ENCODE measurements at places on chromosomes 6 and 20.

GRCh38 chr6:44111434-44112417 is 15.5 kb downstream of the MRPL14 start:
- no peak for DNase-seq

DNA sequence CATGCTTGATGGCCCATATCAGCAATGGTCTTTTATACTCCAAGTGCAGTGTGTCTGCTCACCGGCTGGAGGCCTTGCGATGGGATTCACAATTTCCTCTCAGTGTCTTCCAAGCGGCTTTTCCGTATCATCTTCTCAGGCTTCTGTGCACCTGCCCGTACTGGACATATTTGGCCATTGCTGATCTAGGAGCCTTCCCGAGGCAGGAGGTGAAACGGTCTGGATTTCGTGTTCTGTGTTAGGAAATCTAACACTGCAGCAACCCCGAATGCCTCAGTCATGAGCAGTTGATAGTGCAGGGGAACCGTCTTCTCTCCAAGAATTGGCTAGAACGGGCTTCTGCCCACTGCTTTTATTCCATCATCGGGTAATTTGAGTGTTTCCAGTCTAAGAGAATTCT is 60.5 kb downstream of the PPP1R14C start:
- DNase-seq: no peak

- DNase-seq: no peak
These were observed 38.3 kb upstream of the TMX4 start for GRCh38 chr20:8057871-8058270.

DNA sequence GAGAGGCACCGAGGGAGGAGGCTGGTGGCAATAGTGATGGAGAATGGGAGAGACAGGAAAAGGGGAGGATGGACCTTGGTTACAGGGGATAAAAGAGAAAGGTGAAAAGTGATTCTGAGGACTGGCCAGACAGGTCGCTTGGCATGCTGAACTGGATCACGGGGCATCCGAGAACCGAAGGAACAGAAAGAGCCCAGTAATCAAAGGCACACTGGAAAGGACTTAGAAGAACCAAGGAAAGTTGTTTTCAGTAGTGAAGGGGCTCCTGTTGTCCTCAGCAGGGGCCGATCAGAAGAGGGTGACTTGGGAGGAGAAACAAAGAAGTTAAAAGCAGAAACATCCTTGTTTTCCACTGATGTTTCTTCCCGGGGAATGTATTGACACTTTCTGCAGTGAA is 18.9 kb downstream of the SYTL3 start:
- no peak for DNase-seq

GRCh38 chr20:11936157-11936556 is 18.5 kb downstream of the BTBD3 start:
- peak; percentile 100 for DNase-seq

DNA sequence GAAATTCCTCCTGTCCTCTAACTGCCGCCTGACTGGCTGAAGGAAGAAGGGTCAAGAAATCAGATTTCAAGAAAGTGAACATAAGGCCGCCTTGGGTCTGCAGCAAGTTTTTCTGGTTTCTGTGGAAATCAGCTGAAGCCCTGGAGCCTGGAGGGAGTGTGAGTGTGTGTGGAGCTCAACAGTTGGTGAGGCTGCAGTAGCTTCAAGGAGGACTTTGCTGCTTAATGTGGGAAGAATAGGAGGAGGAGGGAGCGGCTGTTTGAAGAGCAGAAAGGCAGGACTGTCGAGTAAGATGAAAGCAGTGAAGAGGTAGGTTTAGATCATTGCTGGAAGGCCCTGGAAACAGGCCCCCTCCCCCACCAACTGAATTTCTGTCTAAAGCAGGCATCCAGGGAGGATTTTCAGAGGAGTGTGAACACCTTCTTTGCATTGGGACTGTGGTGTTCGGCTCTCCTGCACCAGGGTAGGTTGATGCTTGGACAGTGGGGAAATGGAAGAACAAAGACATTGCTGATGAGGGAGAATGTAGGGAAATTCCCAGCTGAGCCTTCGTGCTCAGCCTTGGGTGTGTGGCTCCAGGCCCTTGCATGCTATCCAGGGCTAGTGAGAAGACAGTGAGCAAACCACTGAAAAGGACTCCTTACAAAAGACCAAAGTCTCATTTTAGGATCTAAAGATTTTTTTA is 79.5 kb upstream of the VSTM2L start:
- DNase-seq: no peak

DNA sequence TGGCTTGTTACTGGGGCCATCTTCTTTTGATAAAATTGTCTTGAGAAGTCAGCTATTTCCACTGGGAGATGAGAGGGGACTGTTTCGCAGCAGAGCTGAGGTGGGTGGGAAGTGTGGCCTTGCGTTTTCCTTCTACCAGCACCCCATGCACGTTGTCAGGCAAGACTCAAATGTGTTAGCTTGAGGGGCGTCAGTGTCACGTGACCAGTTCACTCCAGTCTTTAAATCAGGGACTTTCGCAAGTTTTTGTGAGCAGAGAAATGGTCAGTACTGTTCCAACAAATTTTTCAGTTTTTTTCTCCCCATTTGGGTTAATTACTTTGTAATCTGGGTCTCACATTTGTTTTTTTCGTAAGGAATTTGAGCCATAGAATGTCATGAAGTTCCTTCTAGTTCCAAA is 20.7 kb upstream of the ADRM1 start:
- no peak for DNase-seq

DNA sequence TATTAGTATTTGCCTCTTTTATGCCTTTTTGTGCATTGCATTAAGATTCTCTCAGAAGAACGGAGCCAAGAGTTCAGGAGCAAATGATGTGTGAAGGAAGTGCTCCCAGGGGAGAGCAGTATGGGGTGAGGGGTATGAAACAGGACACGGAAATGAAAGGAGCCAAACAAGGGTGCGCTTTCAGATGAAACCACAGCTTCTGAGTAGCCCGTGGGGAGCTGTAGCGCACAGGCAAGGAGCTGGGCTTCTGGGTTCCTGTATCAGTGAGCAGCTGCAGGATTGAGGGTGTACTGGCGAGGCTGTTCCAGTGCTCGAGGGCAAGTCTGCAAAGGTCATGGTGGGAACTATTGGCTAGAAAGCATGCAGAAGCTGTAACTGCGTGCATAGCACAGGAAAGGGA is 25.4 kb downstream of the ANKEF1 start:
- no peak for DNase-seq

- no peak for DNase-seq
These were observed 29.2 kb downstream of the OSBPL2 start for GRCh38 chr20:62267543-62267942.

DNA sequence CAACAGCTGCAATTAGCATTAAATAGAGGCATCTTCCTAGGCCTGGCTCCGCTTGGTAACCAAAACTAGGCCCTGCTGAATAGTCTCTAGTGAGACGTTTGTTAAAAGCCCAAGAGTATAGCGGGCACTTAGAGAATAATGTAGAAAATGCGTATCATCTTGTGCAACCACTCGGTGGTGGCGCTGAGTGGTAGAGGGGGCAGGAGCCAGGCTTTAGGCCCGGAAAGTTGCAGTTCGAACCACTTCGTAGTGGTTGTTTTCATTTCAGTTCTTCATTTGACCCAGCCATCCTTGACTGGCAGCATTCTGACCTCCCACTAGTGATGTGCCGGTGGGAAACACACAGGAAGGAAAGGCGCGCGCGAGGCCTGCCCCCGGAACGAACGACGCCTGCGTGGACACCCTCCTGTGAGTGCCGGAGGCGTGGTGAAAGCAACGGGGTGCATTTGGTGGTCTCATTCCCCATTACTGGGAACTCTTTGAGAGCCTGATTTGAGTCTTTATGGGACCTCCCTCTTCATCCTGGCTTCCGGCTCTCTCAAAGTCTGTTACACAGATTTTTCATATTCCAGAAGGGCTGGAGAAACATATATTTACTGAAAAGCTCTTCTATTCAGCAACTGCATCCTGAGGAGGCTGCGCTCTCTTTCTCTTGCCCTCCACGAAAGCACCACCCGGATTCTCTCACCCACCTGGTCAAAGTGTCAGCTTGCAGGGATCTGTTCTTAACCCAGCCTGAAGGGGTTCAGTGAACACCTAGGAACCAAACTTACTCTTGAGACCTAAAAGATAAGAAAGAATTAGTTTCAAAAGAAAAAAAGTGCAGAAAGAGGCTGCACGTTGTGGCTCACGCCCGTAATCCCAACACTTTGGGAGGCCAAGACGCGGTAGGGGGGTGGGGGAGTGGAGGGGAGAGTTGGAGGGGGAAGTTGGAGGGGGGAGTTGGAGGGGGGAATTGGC is 18.2 kb downstream of the GPX5 start:
- no peak for DNase-seq

DNA sequence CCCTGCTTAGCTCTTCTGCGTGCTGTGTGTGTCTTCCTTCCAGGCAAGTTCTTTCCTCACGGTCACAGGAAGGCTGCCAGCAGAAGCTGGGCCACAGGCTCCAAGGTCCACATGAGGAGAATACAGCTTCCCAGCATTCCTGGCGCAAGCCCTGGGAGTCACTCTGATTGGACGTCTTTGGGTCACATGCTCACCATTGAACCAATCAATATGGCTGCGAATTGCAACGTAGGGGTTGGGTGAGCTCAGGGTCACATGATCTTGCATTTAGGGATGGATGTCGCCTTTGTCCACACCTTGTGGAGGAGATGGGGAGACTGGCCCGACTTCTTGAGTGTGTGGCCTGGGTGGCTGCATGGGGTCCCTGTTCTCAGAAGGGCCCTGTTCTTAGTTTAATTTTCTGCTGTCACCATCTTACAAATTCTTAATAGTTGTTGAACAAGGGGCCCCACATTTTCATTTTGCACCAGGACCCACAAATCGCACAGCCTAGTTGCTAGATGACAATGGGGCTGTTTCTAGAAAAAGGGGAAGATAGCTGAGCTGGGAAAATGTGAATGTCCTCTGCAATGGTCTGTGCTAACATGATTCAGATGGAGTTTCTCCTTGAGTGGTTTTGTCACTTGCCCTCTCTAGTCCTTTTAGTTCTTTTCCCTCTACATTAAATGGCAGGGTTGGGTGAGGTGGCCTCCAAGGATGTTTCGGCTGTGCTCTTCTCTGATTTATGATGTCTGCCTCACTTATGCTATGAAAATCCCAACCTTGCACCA is 149.6 kb downstream of the CDH26 start:
- no peak for DNase-seq

DNA sequence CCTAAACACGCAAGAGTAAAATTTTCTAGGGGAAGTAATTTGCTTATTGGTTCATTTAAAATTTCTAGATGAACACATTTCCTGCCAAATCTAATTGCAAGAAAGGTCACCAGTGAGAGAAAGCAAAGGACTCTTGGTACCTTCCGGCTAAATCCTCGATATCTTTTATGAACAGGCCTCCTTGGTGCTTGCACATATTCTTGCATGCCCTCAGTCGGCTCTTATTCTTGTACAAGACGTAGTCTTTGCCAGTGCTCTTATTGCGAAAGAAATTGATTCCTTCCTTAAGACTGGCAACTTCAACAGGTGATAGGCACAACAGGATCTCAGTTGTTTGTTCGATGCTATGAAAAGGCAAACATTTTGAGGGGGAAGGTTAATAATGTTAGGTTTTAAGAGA is 141.7 kb upstream of the CARMIL1 start:
- DNase-seq: no peak

- DNase-seq: no peak
These were observed 5.9 kb upstream of the HMGA1 start for GRCh38 chr6:34230653-34231371.

GRCh38 chr6:106182455-106182854 is 96.3 kb downstream of the PRDM1 start:
- no peak for DNase-seq

DNA sequence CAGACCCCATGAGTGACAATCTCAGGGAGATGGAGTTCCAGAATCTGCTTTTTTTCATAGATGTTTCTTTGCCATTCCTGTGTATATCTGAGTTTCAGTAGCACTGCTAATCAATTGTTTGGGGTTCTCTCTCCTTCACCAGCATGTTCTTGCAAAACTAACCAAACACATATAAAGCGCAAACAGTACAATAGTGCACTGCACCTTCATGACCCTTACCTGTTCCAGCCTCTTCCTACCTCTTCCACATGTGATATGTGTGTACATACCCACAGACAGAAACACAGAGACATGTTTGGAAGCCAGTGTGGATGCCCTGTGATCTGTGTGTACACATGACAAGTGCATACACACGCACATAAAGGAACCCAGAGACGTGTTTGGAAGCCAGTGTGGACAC is 1.8 kb upstream of the CEP43 start:
- DNase-seq: no peak

DNA sequence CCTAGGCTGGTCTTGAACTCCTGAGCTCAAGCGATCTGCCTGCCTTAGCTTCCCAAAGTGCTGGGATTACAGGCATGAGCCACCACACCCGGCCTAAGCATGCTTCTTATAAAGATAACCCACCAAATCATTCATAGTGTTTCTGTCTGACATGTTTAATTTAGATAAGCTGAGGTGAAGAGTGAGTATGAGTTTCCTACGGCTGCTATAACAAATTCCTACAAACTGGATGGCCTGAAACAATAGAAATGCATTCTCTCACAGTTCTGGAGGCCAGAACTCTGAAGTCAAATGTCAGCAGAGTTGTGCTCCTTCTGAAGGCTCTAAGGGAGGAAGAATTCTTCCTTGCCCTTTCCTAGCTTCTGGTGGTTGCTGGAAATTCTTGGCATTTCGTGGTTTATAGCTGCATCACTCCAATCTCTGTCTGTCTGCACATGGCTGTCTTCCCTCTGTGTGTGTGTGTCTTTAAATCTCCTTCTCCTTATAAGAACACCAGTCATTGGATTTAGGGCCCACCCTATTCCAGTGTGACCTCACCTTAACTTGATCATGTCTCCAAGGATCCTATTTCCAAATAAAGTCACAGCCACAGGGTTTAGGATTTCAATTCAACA is 29.9 kb downstream of the MAPK13 start:
- no peak for DNase-seq

- no peak for DNase-seq
These were observed 770.3 kb upstream of the SLC35B3 start for GRCh38 chr6:9205645-9206044.

DNA sequence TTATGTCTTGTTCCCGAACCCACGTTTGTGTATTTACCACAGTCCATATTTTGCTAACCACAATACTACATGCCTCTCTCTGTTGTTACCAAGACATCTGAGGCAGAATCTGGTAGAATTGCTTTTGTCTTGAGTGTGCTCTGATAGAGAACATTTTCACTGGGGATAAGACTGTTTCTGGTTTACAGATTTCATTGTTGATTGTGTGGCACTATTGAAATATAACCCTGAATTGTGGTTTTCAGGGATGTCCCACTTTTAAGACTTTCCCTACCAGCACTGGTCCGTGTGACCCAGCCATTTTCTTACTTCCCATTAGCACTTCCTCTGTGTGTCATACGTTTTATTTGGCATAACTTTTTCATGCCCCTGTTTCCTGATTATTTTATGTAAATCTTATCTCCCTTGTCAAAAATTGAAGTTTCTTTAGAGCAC is 12.2 kb downstream of the NCOA7 start:
- no peak for DNase-seq

GRCh38 chr20:43151901-43152300 is 37.8 kb downstream of the PTPRT start:
- DNase-seq: no peak

GRCh38 chr6:105193647-105194046 is 13.8 kb upstream of the POPDC3 start:
- DNase-seq: no peak

Data from NCI-H748 treated with DMSO at 0.1 percent for 48 hours (cell line).